ENCODE measurements at places on chromosomes 4 and X.

- no peak for DNase-seq
Observed at GRCh38 chr4:20847124-20847747, 147.0 kb downstream of the PACRGL start.

- DNase-seq: no peak
Observed at GRCh38 chr4:180418819-180419531, 1824.2 kb upstream of the TENM3 start.

- no peak for DNase-seq
Observed at GRCh38 chr4:11633430-11633829, 204.7 kb upstream of the HS3ST1 start.

DNA sequence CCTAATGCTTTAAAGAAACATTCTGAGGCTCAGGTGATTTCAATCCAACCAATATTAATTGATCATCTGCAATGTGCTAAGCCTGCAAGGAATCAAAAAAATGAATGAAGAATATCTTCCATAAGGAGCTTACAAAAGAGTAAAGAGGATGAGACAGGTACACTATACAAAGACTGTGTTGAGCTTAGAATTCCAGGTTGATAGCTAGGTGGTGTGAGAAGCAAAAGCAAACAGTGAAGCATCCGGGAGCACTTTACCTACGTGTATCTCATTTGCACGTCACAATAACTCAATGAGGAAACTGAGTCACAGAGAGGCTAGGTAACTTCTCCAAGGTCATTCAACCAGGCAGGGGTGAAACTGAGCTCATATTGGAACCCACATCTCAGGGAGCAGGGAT is 37.1 kb downstream of the FAM114A1 start:
- no peak for DNase-seq

DNA sequence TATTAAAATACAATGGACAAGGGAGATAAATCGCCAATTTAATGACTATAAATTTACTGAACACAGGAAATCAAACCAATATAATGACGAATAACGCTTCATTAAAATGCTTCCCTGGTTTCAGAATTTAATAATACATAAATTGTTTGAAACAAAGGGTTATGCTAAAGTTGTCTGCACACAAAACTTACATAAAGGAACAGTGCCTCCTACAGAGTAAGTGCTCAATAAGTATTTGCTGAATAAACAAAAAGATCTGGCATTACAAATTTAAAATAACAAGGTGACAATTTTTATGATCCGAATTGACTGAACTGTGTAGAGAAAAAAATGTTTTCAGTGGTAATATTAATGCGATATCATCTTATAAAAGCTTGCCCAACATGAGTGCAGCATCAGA is 69.6 kb downstream of the NOCT start:
- DNase-seq: no peak

- DNase-seq: no peak
Observed at GRCh38 chr4:188196134-188196735, 57.0 kb downstream of the TRIML1 start.

DNA sequence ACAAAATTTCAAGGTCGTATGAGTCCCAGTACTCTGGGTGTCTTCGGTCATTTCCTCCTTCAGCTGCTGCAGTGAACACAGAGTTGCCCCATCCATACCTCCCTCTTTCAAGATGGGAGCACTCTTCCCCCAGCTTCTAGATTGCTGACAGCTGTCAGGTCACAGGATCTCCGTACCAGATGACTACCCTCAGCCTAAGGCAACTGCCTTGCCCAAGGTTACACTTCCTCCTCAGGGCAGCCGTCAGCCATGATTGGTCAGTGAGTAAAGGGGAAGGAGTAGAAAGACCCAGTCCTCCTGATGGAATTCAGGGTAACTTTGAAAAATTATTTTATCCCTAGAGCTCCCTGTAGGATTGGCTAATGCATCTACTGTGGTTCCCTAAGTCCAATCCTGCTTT is 81.6 kb downstream of the NAF1 start:
- no peak for DNase-seq

- DNase-seq: no peak
Observed at GRCh38 chr4:121822796-121823504, 733 bp downstream of the CCNA2 start.

- no peak for DNase-seq
Observed at GRCh38 chr4:20109391-20109790, 142.3 kb upstream of the SLIT2 start.

DNA sequence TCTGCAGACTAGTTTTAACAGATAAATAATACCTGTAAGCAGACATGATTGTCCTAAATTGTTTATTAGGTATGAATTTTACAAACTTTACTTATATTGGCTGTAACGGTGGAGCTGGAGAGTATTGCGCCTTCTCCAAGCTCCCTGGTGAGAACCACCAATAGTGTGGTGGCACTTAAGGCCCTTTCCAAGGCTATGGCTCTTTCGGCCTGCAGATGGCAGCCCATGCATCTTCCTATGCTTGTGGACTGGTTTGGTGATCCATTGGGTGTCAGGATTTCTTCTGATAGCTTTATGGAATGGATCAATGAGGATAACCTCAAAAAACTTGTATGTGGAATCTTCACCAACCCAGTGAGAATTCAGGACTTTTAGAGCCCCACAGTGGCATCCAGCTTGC is 7.8 kb downstream of the LARP1B start:
- DNase-seq: no peak

- DNase-seq: no peak
Observed at GRCh38 chr4:164871673-164872072, 5.3 kb upstream of the APELA start.

DNA sequence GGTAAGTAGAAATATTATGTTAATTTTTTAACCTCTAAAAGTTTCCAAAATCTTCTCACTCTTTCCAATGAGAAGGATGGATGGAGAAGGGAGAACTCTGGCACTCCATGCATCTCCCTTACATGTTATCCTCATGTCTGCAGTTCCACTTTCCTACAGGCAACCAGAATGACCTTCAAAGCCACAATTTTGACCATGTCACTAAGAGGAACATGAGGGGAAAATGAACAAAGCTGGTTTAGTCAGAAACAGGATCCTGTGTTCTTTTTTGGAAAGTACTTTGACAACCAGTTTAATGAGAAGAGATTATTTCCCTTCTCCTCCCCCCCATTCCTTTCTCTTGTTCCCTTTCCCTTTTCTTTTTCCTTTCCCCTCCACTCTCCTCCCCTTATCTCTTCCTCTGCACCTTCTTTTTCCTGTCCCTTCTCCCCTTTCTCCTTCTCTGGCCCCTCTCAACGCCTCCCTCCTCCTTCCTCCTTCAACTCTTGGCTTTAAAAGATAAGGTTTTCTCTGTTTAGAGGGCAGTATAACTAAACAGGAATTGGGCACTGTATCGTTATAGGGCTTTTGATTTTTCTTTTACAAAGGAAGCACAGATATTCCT is 42.5 kb downstream of the DTHD1 start:
- DNase-seq: no peak

DNA sequence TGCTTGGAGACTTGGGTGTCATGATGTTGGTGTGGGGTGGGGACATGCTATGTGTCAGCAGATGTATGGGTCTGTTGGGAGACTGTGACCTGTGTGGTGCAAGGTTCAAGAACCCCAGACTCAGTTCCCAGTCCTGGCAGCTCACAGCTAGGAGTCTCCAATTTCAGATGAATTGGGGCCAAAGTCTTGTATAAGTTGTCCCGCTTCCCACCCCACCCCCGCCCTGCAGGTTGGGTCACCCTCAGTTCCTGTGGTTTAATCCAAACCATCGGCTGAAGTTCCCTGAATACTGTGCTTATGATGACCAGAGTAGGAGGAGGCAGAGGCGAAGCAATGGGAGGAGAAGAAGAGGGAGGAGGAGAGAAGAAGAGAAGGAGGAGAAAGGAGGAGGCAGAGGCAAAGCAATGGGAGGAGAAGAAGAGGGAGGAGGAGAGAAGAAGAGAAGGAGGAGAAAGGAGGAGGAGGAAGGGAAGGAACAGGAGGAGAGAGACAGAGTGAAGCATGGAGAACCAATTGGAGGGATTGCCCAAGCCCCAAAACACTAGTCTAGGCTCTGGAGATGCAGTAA is 112.6 kb downstream of the EFNB1 start:
- DNase-seq: no peak

DNA sequence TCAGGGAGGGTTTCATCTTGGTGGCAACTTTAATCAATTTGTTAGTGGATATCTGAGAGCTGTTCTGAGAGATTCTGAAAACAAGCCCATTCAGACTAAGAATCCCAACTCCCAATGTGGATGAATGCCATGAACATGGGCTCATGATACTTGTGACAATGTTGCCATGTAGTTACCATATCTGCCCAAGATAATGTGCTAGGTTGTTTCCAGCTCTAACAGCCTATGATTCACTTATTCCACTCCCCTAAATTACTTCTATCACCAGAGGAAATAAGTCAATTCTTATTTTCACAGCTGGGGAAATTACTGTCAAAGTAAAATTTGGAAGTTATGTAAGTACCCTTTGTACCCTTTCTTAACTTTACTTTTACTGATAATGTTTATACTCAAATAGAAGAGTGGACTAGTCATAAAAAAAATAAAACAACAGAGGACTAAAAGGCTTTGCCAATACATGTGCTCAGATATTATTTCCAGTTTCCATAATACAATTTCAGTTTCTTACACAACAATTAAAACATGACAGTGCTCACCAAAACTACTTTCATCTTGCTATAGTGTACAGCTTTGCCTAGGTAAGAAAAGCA is 1101.7 kb upstream of the INTU start:
- DNase-seq: no peak

DNA sequence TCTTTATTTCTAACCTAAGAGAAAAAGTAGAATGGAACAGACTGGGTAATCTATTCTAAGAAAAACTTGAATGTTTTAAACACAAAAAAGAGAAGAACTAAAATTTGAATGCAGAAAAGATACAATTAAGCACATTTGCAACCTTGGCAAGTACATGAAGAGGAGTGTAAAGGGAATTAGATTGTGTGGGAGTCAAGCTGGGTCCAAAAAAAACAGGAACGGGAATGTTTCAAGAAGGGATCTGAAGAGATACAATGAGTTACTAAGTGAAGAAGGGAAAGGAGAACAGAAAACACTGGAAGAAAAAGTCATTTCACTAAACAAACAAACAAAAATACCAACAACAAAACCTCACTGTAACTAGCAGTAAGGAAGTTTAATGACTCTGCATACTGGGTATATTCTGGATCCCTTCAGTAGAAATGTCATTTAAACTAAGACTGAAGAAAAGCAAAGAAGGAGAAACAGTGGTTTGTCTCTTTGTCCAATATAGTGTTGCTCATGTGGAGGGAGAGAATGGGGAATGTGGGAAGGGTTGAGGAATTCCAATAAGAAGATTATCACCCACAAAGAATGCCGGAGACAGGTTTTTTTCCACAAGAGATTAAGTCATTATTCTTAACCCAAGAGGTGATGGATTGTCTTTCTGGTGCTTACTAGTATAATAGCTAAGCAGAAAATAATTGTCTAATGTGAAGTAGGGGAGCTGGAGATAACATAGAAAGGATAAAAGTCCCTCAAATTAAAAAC is 50.4 kb upstream of the PTPN13 start:
- DNase-seq: no peak

DNA sequence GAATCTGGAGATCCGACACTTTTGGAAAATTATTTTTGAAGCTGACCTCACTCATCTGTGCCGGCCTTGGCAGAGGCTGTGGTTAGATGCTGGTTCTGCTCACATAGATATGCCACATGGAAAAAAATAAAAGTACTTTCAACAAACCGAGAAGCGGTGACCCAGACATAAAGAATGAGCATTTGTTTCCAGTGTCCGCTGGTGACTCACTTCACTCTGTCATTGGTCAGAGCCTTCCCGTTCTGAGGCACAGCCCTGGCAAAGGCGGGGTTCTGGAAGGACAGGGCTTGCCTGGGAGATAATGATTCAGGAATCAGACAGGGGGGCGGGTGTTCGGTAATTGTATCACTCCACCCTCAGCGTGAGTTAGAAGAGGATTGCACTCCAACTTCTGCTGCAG is 172.4 kb upstream of the MXRA5 start:
- no peak for DNase-seq

DNA sequence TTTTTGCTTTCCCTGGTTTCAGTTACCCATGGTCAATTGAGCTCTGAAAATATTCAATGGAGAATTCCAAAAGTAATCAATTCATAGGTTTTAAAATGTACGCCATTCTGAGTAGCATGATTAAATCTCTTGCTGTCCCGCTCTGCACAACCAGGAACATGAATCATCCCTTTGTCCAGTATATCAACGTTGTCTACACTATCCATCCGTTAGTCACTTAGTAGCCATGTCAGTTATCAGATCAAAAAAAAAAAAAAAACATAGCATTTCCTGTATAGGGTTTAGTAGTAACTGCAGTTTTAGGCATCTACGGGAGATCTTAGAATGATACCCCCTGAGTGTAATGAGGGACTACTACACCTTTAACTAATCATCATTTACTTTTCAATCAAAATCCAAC is 15.1 kb downstream of the LAMP2 start:
- no peak for DNase-seq

DNA sequence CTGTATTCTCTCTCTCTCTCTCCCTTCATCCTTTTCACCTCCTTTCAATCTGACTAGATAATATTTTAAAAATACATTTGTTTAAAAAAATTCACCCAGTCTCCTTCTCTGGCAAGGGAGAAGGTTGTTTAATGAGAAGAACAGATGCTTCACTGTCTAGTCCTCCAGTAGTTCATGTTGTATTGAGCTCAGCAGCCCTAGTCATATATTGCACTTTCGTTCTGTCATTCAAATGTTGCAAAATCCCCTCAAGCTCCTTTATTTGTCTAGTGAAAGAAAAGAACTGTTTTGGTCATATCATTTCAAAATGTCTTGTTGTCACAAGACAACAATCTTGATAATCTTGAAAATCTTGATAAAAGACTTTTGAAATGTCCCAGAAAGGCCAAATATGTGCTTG is 248.0 kb downstream of the GALNTL6 start:
- no peak for DNase-seq

GRCh38 chrX:12987900-12988594 is 13.1 kb downstream of the TMSB4X start:
- no peak for DNase-seq

GRCh38 chr4:149095811-149096210 is 653.6 kb upstream of the NR3C2 start:
- no peak for DNase-seq

DNA sequence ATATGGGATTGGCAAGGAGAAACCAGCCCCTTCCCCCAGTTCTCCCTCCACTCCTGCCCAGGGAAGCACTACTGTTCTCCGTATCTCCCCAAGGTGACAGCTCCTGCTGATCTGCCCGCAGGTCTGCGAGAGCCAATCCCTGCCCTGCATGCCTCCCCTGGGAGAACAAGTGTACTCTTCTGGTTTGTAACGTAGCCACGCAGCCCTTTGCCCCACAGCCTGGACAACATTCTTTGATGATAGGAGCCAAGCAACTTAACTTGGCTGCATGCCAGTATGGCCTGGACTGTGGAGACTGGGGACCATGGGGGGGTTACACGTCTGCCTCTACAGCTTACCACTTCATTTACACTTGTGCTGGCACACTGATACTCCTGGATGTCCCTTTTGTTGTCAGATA is 2.0 kb downstream of the STBD1 start:
- no peak for DNase-seq

DNA sequence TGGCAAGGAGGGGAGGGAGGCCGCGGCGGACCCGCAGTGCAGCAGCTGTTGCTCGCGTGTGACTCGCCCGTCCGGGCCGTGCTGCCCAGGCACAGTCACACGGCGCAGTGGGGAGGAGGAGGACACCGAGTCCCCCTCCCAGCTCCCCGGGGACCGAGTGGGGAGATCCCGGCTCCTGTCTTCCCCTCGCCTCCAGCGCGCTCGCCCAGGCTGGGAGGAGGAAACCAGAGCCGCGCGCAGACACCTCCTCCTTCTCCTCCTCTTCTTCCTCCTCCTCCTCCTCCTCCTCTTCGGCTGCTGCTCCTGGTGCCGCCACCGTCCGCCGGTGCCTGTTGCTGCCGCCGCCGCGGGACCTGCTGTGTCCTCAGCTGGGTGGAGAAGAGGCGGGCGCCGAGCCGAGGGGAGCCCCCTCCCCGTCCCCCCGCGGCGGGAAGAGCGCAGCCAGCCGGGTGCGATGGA is at the start of gene TBC1D1:
Gene TBC1D1 (plus strand): TSS at position 284 of the 459 bp plus-strand sequence. CDS start 11,012 bp downstream, outside the sequence.
- no peak for DNase-seq
